NCI-H1930 (cell line): ENCODE measurements at places on chromosomes 6 and 20.

DNA sequence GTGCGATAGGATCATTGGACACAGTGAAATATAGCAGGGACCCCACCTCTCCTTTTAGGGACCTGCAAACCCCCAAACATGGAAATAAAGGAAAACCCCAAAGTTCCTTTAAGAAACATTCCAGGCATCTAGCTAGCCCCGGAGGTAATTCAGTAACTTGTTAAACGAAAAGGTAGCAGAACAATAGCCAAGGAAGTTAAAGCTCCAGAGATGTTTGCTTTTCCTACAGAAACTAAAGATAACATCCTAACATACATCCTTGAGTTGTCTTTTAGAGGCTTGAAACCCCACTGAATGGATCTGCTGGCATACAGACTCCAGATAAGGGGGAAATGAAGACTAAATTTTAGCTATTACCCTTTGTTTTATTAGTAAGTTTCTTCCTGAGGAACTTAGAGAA is 51.0 kb downstream of the FAM184A start:
- no peak for DNase-seq

DNA sequence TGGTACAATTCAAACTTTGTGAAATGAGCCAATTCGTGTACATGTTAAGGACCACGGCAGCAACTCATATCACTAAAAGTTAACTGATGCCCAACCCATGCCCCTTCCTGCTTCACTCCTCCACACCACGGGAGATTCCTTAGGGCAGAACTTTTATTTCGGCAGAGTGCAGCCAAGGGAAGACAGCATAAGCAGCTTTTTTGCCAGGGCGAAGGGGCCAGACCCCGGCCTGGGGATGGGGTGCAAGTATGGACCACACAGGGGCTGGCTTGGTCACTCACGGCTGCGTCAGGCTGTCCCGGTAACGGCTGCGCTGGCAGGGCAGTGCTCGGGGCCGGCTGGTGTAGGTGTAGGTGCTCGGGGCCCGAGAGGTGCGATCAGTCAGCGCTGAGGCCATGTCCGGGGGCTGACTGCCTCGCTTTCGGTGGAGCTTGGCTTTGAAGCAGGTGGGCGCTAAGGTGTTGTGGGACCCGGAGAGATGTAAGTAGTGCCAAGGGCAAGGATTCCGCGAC is 792 bp downstream of the RSPH3 start:
- DNase-seq, result no peak

- no peak for DNase-seq
Observed at GRCh38 chr6:56091159-56091869, 156.1 kb downstream of the COL21A1 start.

DNA sequence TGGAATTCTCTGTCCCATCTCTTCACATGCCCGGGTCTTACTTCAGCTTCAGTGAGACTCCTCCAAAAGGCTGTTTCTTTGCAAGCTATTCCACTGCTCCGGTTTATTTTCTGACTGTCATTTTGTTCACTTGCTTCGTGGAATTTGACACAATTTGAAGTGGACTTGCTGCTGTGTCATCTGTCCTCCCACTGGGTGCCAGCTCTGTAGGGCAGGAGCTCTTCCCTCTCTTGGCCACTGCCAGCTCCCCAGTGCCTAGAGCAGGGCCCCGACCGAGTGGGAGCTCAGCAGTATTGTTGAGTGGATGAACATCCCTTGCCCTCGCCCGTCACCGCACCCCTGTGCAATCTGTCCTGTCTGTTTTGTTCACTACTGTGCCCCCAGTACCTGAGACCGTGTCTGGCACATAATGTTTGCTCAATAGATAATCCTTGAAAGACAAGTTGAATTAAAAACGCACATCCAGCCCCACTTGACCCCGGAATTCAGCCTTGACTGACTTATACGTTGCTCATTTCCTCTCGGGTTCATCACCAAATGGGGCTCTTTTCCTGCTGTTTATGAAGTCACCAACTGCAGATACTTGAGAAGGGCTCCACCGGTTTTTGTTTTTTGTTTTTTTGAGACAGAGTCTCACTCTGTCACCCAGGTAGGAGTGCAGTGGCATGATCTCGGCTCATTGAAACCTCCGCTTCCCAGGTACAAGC is 170.3 kb upstream of the KCNG1 start:
- DNase-seq, result no peak

DNA sequence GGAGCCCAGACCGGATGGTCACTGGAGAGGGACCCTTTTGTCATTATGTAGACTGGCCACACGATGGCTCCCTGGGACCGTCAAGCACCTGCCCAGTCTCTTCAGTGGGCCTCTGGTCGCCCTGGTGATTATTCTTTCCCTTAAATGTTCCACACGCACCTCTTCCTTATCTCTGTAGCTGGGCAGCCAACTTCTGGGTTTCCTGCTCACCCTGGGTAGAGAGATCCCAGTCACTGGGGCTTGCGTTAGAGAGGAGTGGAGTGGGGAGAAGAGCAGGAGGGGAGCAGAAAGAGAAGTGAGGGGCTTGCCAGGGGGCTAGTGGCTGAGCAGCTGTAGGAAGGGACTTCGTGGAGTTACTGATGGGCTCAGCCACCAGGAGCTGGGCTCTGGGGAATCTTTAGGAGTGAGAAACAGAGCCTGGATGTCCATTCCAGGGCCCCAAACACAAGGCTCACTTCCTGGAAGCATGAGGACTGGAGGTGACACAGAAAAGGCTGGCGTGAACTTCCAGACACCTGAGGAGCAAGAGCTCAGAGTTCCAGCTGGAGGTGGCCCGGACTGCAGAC is 150.1 kb downstream of the DHX35 start:
- DNase-seq, result peak; percentile 43
